ENCODE measurements at places on chromosomes 5 and 9.

GRCh38 chr5:168747987-168748777 is 169.0 kb upstream of the PANK3 start:
- peak; percentile 10 for DNase-seq

DNA sequence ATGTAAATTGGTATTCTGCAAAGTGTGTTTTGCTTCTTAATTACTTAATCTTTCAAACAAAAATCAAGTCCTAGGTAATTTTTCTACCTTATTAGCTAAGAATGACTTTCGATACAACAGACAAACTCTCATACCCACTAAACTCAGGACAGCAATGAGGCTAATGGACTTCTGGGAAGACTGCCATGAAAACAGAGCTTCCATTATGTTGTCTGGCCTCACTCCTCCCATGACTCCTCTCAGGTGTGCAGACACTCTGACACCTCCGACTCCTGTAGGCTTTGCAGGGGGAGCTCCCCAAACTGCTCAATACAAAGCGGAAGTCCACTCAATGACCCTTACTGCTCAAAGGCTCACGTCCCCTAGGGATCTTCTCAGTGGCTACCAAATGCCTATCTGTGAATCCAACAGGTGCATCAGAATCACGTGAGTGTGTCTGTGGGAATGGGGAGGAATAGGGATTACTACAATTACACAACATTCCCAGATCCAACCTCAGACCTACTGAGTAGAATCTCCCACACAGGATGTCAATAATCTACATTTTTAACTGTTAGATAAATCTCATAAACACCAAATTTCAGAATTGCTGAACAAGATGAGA is 289.9 kb downstream of the RAB3C start:
- DNase-seq: no peak

- DNase-seq: peak; percentile 31
Observed at GRCh38 chr5:8458038-8458383, 589.1 kb downstream of the MTRR start.

DNA sequence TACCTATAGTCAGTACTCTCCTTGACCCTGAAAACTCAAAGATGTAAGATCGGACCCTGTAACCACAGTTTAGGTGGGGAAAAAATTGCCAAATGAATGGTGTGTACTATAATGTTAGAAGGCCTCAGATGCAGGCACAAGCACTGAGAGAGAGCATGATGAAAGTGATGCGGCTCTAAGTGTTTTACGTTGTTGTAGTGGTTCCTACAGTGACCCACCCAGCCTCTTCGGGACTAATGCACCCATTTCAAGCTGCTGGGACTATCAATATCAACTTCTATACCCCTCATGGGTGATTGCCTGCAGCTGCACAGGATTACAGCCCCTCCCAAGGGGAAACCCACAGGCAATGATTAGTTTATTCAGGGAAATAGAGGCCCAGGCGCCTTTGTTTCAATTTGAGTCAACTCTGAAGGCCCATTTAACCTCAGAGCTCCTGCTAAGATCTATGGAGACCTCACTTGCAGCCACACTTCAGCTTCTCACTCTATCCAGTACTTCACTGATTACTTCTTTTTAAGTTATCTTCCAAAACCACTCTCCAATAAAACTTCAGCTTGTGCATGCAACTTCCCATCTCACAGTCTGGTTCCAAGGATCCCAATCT is 340.7 kb downstream of the NR2F1-AS1 start:
- DNase-seq: no peak

All from EL (cell line).